ENCODE measurements at places on chromosomes 13 and 19.

DNA sequence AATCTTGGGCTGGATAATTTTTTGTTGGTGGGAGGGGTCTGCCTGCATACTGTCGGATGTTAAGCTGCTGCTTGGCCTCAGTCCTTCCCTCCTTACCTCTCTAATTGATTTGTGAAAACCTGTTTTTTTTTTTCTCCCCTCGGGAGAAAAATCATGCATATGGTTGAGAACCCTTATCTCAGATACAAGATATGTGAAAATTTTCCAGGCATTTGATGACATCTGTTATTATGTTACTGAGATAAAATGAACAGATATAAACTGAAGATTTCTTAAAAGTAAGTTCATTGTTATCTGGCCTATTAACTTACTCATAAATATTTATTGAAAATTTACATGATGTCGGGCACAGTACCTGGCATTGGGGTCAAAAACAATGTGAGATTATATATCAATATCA is 1375.7 kb downstream of the PCDH9 start:
- DNase-seq: no peak

DNA sequence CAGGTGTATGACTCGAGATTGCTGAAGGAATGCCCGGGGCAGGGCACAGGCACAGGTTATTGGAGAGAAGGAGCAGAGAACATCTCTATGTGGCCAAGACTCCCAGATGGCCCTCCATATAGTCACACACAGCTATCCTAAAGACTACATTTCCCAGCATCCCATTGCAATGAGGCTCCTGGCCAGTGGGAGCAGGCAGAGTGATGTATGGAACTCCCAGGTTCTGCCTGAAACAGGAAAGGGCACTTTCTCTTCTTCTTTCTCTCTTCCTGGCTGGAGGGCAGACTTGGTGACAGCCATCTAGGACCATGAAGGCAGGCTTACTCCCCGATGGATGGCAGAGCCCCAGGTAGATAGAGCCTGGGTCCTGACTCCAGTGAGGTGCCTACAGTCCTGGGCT is 13.5 kb downstream of the PPP1R13L start:
- DNase-seq: no peak

DNA sequence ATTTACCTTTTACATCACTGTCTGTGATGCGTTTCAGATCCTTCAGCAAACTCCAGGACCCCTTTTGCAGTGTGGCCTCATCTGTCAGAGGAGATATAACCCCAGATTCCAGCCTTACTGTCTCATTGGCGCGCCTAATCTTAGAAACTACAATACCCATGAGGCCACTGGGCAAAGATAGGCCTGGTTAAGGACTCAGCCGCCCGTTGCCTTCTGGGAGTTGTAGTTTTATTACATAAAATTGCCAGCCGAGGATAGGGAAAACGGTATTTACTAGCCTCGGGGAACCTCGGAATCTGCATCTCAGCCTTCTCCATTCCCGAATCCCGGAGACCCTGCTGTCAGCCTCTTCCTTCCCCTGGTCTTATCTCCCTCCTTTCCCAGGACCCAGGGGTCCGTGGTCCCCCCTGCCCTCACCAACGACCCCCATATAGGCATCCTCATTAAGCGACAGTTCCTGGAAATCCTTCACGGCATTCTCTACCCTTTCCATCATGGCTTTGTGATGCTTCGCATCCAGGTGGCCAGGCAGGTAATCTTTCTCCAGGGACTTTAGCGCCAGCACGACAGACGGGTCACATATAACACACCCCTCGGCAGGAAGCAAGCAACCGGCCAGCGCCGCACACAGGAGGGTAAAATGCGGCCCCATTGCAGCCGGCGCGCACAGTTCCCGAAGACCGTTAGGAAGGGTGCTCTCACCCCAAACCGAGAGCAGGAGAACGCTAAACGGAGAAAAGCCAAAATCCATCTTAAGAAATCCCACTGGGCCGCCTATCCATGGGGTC is 1.3 kb downstream of the IZUMO1 start:
- DNase-seq: peak; percentile 37

DNA sequence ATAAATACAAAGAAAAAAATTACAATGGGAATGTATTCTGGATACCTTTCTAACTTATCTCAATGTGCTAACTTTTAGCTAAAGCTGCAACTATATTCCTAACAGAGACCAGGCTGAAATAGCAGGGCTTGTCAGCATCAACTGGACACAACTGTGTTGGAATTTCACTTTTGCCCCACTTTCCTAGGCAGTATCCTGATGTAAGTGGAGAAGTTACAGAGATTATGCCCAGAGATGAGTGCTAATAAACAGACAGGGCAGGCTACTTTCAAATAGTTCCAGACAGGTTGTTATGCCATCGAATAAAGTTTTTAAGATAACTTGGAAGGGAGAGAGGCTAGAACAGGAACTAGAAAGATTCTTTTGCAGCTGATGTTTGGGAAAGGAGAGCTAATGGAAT is 201.9 kb downstream of the KCTD12 start:
- DNase-seq: no peak

DNA sequence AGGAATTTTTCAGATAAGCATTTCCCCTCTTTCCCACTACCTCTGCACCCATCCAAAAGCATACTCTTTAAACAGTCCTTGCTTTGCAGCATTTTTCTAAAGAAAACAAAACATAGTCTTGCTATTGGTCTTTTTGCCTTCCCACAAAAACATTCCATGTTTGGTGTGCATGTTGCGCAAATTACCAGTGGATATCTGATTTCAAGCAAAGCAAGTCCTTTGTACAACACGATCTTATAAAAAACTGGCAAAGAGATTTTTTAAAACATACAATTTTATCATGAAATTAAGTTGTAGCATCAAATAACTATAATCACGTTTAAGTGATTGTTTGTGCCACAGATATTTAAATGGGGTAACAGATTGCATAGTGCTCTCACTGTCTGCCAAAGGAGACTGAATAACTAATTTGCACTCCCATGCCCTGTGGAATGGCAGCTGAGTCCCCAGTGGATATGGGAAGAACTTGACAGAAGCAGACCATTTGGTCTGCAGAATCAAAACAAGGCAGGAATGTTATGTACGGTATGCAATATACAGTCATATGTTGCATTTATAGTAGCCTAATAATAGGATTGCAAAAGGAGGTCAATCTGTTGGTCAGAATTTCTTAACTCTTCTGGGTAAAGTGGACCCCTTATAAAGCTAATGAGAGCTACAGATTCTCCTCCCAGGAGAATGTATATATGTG is 285.7 kb downstream of the TBC1D4 start:
- DNase-seq: no peak

- DNase-seq: no peak
These were observed 52.0 kb downstream of the DCT start for GRCh38 chr13:94427313-94427953.

DNA sequence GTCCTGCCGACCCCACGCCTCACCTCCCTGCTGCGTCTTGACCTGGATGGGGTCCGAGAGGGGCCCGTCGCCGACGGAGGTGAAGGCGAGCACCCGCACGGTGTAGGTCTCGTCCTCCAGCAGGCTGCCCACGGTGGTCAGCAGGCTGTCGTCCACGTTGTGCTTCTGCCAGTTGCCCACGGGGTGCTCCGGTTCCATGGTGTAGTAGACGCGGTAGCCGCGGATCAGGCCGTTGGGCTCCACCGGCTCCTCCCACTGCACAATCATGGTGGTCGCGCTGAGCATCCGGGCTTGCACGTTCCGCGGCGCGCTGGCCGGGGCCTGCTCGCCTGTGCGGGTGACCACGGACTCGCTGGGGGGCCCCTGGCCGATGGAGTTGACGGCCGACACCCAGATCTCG is 96.7 kb downstream of the PTPRS start:
- no peak for DNase-seq

- DNase-seq: no peak
These were observed 2.0 kb downstream of the CNN1 start for GRCh38 chr19:11540645-11541044.

GRCh38 chr13:27104606-27105005 is 67.0 kb downstream of the USP12 start:
- DNase-seq: no peak

DNA sequence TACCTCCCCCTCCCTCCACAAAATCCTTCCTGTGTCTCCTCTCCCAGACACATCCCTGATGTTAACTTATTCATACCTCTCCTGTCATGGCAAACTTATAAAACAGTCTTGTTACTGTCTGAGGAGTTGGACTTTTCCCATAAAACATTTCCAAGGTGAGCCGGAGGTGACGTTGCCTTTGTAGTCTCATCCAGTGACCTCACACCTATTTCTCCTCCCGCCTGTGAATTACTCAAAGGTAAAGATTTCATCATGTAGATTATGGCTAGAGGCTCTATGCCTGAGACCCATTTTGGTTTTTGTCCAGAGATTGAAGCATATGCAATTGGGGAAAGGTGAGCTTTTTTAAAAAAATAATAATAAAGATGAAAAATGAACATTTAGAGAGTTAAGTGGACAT is 529.0 kb downstream of the MYO16 start:
- DNase-seq: no peak
